ENCODE measurements at places on chromosomes 7 and 10. TPM values are rescaled to one million over a fixed set of nuclear protein-coding genes. Genes with fewer than 3 reads are reported as not detected.

DNA sequence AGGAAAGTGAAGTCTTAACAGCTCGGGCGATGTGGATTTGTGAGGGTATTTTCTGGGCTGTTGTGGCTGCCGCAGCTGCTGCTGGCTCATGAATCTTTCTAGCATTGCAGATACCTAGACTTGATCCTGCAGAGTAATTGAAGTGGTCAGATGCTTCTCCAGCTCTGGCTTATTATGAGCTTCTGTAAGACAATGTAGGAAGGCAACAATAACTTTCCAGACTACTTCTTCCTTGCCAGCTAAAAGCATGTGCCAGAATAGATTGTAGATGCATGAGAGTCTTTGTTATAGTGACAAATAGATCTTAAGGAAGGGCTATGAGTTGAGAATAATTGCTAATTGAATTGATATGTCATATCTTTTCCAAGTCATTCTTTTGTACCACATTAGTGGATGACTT, 461.4 kb upstream of the POT1 start:
- no peaks in the 10 kb centered on the region for H3K27me3 ChIP-seq
- H3K4me1 ChIP-seq: no peaks in the 10 kb centered on the region
- DNase-seq: no peak
- H3K27ac ChIP-seq: no peak overlapping the region
- no peak overlapping the region for H3K4me3 ChIP-seq

DNA sequence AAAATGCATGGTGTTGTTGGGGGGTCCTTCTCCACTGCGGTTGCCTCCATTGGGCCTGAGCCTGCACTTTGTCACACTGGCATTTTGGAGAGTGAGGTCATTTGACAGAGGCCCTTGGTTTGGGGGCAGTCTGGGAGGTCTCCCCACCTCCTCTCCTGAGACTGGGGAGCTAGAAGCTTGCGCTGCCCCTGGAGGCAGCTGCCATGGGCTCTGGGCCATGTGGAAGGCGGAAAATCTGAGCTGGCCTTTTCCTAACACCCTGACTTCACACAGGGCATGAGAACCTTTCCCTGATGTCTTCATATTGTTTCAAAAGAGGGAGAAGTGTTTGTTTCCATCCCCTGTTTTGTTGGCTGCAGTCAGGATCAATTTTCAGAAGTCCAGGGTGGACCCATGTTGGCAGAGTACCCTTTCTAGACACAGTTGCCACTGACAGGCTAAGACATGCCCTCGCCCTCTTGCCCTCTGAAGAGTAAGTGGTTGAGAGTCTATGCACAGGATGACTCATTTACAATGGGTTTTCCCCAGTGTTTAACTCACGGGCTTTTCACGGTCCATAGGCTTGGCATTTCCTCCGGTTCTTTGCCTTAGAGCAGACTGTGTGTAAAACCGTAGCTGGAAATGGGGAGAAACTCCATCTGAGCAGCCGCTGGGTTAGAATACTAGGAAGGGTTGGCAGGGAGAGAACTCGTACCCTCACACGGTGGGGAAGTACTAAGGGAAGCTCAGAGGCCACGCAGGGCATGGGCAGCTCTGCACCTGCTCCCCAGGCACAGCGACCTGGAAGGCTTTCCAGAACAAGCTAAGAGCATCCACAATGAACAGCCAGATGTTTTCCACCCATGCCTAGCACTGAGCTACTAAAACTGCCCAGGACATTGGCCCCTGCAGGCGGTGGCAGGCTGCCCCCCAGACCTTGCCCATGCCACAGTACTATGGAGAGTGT, 655.0 kb downstream of the SDK1 start:
- no peaks in the 10 kb centered on the region for H3K27me3 ChIP-seq
- H3K36me3 ChIP-seq: no peaks in the 10 kb centered on the region
- H3K4me1 ChIP-seq: no peaks in the 10 kb centered on the region
- H3K4me3 ChIP-seq: no peak overlapping the region

Gene PRRT4
- 0.18 TPM for total RNA-seq

DNA sequence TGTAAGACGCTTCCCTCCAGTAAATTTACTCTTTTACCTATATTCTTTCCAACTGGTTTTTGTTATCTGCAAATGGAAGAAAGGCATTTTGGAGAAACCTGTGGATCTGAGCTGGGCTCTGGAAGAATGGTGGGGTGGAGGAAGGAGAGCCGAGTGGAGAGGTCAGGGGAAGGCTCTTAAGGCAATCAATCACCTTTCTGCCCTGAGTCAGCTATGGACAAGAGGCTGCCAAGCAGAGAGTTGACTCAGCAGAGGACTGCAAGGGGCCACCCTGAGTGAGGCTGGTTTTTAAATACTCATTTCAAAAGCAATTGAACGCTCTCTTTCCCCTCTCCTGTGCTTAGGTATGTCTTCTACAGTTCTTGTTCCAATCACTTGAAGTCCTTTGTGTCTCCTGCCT, 81.8 kb downstream of the SPAG6 start:
- peaks cover 35% of the 10 kb centered on the region for H3K27me3 ChIP-seq
- no peak for DNase-seq
- H3K4me3 ChIP-seq: no peak overlapping the region
- peaks cover 22% of the 10 kb centered on the region for H3K4me1 ChIP-seq
- H3K27ac ChIP-seq: no peak overlapping the region
